ENCODE measurements at places on chromosomes 12 and 14.

GRCh38 chr12:4505376-4505986, 33.2 kb upstream of the RAD51AP1 start:
- DNase-seq, result no peak

DNA sequence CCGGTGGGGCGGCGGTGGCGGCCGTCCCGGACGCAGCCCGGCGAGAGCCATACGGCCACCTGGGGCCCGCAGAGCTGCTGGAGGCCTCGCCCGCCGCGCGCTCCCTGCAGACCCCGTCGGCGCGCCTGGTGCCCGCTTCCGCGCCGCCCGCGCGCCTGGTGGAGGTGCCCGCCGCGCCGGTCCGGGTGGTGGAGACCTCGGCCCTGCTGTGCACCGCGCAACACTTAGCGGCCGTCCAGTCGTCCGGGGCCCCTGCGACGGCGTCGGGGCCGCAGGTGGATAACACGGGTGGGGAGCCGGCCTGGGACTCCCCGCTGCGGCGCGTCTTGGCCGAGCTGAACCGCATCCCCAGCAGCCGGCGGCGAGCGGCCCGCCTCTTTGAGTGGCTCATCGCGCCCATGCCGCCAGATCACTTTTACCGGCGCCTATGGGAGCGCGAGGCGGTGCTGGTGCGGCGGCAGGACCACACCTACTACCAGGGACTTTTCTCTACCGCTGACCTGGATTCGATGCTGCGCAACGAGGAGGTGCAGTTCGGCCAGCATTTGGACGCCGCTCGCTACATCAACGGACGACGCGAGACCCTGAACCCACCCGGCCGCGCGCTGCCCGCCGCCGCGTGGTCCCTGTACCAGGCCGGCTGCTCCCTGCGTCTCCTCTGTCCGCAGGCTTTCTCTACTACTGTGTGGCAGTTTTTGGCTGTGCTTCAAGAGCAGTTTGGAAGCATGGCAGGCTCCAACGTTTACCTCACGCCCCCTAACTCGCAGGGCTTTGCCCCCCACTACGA, 716 bp downstream of the RIOX1 start:
- DNase-seq, result no peak

DNA sequence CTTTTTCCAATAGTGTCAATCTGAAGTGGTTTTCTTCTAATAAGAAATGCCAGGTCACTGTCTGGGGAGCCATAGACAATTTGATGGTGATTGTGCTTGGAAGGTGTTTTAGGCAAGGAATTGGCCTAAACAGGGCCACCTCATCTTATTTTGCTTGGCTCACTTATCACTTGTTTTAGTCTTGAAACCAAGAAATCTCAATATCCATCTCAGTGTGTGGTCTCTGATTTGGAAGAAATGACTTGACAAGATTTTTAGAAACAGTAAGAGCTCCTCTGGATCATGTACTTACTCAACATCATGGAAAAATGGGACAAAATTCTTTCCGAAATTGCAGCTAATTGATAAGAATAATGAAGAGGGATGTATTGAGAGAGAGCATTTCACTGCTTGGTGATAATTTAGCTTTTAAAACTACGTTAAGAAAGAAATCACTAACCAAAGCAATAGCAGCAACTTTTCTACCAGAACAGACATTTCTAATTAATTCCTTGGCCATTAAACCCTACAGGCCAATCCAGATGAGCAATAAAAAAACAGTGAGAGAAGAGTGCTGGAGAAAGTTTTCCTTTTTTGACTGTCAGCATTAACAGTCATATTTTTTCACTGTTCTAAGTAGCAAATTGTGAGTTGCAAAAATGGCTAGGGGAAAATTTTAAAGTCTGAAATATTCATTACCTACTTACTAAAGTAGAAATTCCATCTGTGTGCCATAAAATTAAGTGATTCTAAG, 157.3 kb downstream of the AEBP2 start:
- DNase-seq, result no peak

DNA sequence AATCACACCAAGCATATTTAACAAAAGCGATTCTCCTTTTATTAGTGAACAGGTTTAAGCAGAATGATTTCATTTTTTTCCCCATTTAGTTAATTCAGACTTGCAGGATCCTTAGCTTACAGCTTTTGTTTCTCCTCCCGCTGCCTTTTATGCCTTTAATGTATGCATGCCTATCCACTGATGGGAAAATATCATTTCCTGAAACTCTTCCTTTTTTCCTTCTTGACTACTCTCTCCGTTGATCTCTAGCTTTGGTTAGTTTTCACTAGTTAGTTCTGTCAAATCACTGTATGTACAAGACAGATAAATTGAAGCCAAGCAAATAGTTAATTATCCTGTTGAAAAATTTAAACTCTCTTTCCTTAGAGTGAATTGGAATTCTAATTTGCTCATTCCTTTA, 26.3 kb downstream of the NKX2-1 start:
- DNase-seq, result no peak

DNA sequence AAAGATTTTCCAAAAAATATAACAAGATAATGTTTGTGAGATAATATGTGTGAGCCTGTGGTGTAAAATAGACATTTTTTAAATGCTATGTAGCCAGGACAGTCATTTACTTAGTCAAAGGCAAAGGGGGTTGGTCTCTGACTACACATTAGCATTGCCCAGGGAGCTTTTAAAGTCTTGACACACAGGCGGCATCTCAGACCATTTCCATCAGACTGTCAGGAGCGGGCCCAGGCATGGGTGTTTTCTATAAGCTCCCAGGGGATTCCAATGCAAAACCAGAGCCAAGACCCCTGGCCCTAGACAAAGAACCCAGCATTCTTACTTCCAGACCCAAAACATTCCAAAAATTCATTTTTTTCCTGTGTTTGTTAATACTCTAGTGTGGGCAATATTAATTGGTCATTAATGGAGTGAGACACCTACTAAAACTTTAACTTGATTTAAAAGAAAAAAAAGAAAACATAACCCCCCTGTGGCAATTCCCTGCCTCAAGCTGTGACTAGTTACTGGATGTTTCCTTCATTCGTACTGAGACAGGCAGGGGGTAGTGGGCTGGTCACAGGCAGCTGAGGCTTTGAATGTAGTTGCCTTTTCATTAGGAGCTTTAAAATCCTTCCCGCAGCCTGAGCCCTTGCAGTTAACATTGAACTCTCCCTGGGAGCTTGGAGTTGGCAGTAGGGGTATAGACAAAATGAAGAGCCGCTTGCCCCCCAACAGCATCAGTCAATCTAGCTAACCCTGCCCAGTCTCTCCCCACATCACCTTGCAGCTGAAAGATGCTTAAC, 103.7 kb downstream of the CMKLR1 start:
- DNase-seq, result no peak

DNA sequence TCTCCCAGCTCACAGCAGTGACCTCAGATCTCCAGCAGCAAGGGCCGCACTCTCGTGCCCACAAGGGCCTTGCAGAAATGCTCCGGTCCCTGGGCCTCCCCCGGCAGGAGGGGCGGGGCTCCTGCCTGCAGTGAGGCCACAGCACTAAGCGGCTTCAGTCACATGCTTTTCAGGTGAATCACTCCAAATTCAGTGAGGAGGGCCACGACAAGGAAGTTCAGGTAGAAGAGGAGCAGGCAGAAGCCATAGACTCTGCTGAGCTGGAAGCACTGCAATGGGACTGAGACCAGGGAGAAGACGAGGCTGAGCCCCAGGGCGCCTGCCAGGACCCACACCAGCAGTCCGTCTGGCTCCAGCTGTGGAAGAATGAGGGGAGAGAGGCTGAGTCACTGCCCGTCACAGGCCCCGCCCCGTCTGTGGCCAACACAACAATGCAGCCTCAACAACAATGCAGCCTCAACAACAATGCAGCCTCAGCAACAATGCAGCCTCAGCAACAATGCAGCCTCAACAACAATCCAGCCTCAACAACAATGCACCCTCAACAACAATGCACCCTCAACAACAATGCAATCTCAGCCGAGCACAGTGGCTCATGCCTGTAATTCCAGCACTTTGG, 35.2 kb downstream of the SLC8B1 start:
- DNase-seq, result peak; percentile 41

- no peak for DNase-seq
Observed at GRCh38 chr12:6607751-6608591, 792 bp upstream of the CHD4 start.

DNA sequence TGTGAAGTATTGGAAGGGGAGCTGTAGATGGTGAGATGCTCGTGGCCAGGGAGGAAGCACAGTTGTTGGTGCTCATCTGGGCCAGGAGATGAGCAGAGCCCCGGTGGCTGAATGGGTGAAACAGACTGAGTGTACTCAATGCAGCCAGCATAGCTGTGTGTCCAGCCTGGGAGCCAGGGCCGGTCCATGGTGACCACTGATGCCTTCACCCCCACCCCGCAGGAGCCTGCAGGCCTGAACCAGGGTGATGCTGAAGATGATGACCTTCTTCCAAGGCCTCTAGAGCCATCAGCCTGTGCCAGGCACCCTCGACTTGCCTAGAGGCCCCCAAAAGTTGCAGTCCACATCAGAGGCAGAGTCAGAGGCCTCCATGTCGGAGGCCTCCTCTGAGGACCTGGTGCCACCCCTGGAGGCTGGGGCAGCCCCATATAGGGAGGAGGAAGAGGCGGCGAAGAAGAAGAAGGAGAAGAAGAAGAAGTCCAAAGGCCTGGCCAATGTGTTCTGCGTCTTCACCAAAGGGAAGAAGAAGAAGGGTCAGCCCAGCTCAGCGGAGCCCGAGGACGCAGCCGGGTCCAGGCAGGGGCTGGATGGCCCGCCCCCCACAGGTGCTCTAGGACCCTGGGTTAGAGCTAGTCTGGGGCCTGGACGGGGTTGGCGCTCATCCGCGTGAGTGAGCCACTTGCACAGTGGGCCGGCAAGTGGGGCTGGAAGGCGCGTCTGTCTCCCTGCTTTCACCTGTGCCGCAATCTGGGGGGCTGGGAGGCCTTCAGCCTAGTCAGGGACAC, 3.0 kb downstream of the TNFAIP2 start:
- DNase-seq, result no peak

DNA sequence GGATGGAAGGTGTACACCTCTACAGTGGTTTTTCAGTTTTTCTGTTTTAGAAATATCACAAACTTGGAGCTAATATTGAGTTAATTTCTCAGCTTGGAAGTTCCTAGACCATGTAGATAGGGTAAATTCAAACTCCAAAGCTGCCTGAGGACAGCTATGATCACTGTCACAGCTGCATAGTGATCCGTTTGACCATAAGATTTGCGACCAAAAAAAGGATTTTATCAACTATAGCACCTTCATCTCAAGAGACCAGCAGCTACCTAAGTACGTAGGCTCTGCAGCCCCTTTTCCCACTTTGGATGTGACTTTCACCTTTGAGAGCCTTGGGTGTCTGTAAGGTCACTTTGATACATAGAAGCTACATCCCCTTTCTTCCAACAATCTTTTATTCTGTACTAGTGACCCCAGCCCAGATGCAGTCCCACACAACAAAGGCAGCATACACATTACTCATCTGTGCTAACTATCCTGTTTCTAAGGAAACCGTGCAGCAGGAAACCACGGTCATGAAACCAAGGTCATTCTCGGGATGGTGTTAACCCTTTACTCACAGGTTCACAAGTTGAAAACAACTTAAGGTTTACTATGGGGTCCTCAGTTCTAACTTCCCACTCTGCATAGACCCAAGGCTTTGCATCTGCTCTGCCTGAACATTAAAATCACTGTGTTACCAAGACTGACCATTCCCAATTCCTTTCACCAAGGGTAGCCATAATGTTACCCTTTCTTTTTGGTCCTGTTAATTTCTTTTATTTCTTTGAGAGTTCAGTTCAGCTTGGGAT, 75.4 kb downstream of the IFT81 start:
- no peak for DNase-seq

GRCh38 chr12:77925536-77926108, 94.9 kb downstream of the NAV3 start:
- DNase-seq, result peak; percentile 80

GRCh38 chr14:103247169-103247606, 86.8 kb upstream of the EIF5 start:
- no peak for DNase-seq

- no peak for DNase-seq
Observed at GRCh38 chr14:89144066-89144465, 273.0 kb downstream of the FOXN3 start.

DNA sequence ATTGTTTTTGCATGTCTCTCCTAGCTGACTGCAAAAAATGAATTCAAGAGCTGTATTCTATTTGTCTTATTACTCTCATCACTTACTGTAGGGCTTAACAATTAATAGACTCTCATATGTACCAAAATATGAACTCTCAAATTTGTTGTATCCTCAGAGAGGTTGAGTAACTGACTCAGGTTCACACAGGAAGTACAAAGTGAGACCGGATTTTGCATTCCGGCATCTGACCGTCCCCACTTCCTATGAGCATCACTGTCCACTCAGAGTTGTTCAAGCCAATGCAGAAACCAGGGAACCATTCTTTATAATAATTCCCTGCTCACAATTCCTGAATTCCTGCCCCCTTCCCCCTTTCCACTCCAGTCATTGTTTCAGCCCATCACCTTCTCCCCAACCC, 113.3 kb upstream of the AMIGO2 start:
- DNase-seq, result no peak

DNA sequence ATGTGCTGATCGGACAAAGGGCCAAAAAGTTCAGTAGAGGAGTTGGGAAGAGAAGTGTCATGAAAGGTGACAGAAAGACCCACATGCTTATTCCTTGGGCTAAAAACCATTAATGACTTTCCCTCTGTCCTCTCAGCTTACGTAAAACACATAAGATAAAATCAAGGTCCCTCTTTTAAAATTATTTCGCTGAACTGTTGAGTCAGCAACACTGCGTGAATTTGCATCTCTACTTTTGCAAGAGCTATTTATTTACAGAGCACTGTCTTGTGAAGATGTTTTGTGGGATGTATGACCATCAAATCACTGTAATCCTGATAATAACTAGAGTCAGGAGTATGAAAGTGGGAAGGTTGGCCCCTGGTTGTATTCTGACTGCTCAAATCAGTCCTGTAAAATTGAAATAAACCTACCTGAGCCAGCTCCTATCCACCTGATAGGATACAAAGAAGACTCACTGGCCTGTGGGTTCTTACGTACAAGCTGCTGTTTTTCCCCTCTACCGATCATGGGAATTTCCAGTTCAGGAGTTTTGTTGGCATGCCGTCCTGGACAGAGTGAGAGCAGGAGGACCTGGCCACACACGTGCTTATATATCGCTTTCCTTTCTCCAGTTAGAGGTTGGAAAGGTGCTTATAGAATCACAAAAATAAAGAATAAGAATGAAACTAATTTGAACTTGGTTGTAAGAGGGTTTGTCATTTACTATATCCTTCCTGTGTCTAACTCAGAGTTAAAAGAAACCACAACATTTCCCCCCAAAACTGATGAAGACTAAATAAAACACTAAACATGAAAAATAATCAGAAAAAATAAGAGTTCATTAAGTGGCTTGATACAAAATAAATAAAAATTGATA, 42.9 kb downstream of the IFNG-AS1 start:
- peak; percentile 94 for DNase-seq

GRCh38 chr14:56774503-56774902, 35.8 kb downstream of the OTX2 start:
- no peak for DNase-seq

- no peak for DNase-seq
Observed at GRCh38 chr14:73245480-73246325, 8.4 kb downstream of the PAPLN start.

DNA sequence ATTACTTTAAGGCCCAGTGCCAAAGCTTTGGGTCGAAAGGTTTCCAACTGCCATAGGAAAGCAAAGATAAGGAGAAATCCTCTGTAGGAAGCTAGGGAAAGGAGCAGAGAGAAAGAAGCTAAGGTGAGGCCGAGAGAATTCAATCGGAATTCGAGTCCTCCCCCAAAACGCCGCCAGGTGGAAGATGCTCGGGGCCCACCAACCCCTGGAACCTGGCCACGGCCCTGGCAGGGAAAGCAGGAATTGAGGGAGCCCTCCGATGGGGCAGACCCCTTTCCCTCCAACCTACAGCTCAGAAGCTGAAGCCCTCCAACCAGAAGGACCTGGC, 498 bp downstream of the GMFB start:
- no peak for DNase-seq
